ENCODE measurements at places on chromosomes 6 and 20. TPM values are rescaled to one million over a fixed set of nuclear protein-coding genes. Genes with fewer than 3 reads are reported as not detected.

SLX4IP gene
- total RNA-seq: 2.3 TPM

DNA sequence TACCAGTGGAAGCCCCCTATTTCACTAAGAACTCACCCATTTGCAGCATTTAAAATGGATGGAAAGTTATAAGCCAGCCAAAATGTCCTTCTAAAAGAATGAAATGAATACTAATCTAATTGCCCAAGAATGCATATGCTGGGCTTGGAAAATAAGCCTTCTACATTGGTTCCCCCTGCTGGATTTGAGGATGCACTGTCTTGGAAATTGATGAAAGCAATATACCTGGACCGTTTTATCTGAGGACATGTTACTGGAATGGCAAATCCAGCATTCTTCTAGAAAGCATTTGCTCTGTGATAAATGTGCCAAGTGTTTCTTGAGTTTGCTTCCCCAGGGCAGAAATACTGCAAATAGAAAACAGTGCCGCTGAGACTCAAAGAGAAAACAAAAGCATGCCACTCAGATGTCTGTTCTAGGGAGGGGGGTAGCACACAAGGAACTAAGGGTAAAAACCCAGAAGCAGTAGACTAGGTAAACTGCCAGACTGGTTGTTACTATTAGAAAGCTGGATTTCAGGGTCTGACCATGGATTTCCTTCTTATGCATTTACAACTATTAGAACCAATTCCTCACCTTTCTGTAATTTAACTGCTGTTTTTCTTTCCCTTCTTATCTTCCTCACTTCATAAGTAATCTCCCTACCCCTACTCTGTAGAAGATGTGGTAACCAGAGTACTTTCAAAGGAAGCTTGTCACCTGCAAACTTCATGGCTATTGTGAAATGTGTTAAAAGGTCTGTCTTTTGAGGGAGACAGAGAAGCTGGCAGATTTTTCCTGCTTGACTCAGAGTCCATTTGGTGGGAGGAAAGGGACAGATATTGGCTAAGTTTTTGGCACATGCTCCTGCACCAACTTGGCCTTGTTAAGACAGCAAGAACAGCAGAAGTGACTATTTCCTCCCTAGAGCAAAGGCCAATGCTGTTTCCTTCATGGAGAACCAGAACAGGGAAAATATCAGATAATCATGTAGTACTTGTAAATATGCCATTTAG is 642.6 kb downstream of the KIF16B start:
- peak; percentile 35 for DNase-seq

- no peak for DNase-seq
Measured at GRCh38 chr6:15242503-15242902, 3.4 kb upstream of the JARID2 start.

SLC39A7 gene
- 83.1 TPM for total RNA-seq

CDH26 gene
- total RNA-seq: 1.1 TPM

NHLRC1 gene
- 0.51 TPM for total RNA-seq

- no peak for DNase-seq
Measured at GRCh38 chr20:8061861-8062518, 42.4 kb upstream of the TMX4 start.

DNA sequence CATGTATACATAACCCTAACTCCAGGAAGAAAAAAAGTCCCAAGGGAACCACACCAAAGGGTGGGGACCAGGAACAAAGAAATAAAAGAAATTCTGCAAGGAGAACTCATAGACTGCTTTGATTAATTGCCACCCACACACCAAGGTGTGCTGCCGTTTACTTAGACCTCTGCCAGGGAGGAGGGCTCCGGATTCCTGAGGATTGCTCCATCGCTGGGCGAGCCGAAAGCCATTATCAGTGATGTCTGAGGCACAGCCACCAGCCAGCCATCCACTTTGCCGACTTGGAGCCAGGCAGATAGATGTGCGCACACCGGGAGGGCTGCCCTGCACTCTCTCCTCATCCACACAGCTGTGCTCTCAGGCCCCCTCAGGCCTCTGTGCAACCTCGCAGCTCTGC is 272.7 kb upstream of the FOXQ1 start:
- no peak for DNase-seq

DNA sequence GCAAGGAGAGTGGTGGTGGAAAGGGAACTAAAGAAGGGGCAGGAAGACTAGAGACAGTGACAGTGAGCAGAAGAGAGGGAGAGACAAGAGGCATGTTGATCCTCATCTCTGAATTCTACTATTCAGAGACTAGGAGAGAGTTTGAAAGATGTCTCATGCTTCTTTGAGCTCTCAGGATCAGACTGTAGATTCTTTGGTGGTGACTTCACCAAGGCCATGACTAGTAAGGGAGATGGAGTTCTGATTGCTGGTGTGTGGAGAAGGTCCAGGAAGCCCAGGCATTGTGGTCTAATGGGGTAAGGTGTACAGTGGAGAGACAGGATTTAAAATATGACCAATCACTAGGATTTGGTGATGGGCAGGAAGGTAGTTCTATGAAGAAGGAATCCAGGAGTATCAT is 713 bp downstream of the WFDC9 start:
- DNase-seq: no peak

- DNase-seq: peak; percentile 61
Measured at GRCh38 chr20:1827974-1828785, 67.0 kb upstream of the SIRPA start.

GRCh38 chr6:98835149-98836024 is 1.0 kb downstream of the POU3F2 start:
- DNase-seq: no peak

DNA sequence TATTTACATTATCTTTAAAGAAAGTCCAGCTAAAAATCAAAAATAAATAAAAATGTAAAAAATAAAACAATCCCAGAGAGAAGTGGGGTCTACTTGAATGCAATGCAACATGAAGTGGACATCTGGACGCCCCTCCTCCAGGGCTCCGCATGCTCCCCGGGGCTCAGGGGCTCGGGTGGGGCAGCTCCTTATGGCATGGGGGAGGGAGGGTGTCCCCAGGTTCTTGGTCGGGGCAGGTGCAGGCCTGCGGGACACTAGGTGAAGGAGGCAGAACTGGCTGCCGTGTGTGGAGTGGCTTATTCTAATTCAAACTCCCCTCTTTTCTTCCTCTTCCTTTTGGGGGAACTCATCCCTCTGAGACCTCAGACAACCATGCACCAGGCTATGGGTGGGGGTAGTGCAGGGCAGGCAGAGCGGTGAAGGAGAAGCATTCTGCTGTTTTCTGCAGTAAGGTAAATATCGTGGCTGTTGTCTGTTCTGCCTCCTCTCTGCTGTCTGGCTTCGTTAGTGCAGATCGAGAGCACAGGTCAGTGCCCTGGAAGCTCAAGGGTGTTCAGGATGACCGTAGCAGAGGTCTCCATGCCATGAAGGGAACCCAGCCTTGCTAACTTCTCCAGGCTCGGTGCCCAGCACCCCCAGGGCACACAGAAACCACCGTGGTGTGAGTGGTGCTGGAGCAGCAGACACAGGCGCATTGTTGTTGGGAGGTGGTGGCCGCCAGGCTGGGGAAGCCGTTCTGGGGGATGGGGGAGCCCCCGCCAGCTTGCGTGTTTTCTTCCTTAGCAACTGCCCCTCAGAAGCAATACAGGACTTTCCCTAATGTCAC is 82.6 kb downstream of the TTLL2 start:
- no peak for DNase-seq

DNA sequence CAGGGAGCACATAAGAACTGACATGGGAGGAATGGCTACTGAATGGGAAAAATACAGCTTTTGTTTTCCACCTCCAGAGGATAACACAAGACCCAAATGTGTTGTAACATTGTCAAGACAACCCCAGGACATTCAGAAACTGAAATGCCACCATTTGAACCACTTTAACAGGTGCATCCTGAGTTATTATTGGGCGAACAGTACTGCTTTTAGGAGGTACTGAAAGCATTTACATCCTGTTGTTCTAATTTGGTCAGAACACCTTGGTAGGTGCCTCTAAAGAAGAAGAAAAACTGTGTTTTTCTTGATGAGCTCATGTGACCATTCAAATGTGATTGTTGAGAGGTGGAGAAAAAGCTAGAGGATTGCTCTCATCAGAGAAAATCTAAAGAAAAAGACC is 6.4 kb upstream of the TXNDC5 start:
- DNase-seq: no peak

DNA sequence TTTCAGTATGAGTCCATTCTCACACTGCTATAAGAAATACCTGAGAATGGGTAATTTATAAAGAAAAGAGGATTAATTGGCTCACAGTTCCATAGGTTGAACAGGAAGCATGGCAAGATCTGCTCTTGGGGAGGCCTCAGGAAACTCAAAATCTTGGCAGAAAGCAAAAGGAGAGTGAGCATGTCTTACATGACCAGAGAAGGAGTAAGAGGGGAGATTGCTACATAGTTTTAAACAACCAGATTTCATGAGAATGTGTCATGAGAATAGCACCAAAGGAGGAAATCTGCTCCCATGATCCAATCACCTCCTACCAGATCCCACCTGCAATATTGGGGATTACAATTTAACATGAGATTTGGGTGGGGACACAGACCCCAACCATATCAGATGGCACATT is 672.4 kb downstream of the HTR1B start:
- DNase-seq: no peak

- DNase-seq: no peak
Measured at GRCh38 chr6:7976485-7977056, 66.0 kb upstream of the TXNDC5 start.

MCHR2 gene
- not detected for total RNA-seq

PLA2G7 gene
- total RNA-seq: under 0.01 TPM

DNA sequence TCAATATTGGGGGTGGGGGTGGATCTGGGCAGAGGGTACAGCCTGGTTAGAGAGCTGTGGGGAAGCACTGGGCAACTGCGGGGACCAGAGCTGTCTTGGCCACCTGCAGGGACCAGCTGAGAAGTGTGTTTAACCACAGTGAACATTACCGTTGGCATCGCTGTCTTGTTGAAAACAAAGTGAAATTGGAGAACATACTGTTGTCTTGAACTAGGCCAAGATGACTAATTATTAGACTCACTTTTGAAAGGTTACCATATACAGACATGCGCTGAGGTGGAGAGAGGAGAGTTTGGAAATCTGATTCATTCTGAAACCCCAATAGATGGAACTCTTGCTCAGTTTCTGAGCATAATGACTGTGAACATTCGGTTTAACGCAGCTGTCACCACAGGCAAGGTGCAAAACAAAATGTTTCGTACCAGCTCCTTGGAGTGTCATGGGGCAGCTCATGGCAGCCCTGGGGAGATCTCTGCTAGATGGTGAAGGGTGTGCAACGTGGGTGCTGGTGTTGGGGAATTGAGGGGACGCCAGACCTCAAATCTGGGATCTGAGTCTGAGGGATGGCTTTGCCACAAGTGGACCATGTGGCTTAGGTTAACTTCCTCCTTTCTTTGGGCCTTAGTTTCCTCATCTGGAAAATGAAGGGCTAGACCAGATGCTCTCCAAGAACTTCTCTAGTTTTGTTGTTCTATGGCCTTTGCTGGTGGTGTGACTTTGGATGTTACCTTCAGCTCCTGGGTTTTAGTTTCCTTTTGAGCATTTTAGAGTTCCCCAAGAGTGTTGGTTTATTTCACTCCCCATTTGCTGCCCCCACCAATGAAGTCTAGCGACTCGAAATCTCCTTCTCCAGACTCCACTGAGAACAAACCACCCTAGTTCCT is 24.6 kb upstream of the GTSF1L start:
- peak; percentile 15 for DNase-seq

GPANK1 gene
- total RNA-seq: 11.5 TPM

- DNase-seq: no peak
Measured at GRCh38 chr6:150027806-150028565, 2.7 kb upstream of the RAET1L start.

DNA sequence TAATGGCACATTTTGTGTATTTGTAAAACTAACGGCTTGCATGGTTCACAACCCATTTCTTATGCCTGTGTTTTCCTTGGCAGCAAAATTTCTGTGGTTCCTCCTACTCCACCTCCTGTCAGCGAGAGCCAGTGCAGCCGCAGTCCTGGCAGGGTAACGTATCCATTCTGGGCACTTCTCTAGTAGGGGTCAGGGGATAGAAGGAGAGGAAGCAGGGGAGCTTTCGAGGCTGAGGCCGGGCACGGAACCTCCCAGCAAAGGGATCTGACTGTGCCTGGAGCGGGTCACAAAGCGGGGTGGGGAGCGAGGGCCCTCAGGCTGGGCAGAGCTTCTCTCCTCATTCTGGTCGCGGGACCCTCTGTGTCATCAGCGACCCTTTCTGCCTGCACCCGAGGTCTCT is 58.4 kb downstream of the SYTL3 start:
- peak; percentile 39 for DNase-seq

- no peak for DNase-seq
Measured at GRCh38 chr6:11527274-11527870, 10.2 kb upstream of the TMEM170B start.

- no peak for DNase-seq
Measured at GRCh38 chr20:48530957-48531356, 296.8 kb downstream of the PREX1 start.

- no peak for DNase-seq
Measured at GRCh38 chr6:20939161-20939775, 405.0 kb downstream of the CDKAL1 start.

BACH2 gene
- 4.3 TPM for total RNA-seq

- no peak for DNase-seq
Measured at GRCh38 chr6:10756085-10756484, 8.5 kb downstream of the TMEM14B start.

ZNF391 gene
- 0.38 TPM for total RNA-seq

- DNase-seq: no peak
Measured at GRCh38 chr6:13762611-13763441, 51.2 kb upstream of the RANBP9 start.

DNA sequence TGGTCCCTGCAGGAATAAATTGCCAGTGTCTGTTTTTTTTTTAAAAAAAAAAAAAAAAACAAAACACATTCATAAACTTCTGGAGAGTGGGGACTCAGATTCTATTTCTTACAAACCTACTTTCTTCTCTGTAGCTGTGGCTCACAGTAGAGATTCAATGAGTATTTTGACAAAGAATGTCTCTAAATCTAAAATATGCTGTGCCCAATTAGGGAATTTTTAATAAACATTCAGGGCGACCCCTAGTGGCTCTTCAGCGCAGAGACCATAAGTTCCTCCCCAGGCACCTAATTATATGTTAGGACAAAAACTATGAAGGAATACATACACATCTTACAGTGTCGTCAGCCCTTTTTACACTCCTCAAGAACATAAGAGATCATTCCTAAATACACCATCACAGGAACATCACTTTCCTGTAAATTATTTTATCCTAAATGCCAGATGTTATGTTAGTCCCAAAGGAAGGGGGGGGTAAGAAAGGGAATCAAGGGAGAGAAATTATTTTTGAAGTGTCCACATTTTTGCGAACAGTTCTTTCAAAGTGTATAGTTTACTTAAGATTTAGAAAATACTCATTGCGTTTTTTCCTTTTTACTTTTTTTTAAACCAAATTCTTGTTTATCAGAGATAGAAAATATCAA is 21.8 kb upstream of the NAA20 start:
- DNase-seq: peak; percentile 65

Data from dermis microvascular lymphatic vessel endothelial cell (primary cell).